ENCODE measurements at places on chromosomes 3 and 15.

GRCh38 chr3:120151791-120152190 lies 57.5 kb upstream of the GSK3B start:
- no peak for DNase-seq

DNA sequence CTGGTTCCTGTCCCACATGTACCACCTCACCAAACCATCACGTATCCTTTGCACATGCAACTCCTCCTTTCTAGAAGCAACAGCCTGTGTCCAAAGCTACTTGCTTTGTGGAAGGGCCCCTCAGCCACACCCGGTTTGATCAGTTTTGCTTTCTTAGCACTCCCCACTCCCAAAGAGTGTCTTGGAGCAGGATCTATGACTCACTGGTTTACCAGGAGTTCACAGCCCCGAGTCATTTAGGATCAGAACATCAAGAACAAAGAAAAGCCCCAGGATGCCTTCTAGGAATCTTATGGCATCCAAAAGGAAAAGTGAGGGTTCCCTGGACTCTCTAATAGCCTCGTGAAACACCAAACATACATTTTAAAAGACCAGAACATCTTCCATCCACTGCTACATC lies 50.7 kb upstream of the IGF1R start:
- no peak for DNase-seq

DNA sequence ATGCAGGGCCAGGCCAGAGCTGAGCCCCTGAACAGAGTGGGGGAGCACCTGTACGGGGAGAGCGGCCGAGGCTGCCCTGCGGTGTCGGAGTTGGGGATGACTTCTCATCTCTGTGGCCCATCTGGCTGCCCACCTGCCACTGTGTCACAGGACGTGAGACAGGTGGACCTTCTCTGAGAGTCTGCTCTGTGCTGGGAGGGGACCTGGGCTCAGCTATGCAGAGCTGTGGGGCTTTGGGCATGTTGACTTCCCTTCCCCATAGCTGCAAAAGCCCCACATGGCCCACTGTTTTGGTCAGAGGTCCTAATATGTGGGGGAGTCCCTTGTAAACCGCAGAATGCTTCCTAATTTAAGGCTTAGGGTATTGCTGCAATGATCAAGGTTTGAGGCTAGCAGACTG lies 68.0 kb upstream of the TRPM1 start:
- DNase-seq = no peak

DNA sequence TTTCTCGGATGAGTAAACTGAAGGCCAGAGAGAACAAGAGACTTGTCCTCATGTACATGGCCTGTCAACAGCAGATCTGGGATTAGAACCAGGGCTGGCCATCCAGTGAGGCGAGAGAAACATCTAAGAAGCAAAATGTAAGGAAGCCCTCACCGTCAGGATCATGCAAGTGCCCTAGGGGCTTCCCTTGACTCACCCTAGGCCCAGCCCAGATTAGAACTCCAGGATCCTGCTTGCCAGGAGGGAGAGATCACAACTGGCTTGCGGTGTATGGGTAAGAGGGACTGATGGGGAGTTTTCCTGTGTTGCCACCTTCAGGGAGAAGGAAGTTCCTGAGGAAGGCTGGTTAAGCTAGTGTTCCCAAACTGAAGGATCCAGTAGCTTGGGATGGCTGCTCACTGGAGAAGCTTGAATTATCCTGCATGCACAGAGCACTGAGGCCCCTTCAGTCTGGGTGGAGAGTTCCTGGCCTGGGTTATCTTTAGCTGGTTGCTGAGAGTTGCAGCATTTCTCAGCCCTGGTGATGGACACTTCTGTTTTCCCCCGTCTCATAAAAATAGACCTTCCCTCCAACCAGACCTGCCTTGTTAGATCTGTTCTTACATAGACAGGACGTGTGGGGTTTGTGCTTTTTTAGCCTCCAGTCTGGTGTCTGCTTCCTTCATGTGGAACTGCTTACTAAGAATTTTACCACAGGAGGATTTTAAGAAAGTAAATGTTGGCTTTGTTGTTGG lies 28.2 kb upstream of the XIRP1 start:
- no peak for DNase-seq

DNA sequence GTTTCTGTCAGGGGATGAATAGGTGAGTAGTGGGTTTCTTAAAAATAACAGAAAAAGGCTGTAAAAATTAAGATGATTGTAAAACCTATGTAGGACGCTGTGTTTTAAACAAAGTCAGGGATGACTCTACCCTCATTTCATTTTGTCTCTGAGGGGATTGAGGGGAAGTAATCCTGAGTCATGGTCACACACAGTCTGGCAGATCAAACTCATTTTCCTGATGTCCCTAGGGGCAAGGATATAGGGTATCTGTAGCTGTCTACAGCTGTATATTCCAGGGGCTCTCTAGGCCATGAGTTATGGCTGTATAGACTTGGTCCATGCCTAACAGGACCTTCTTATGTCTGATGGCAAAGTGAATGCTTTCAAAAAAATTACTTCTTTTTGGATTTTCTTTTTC lies 421.1 kb downstream of the PDCD6IP start:
- no peak for DNase-seq

DNA sequence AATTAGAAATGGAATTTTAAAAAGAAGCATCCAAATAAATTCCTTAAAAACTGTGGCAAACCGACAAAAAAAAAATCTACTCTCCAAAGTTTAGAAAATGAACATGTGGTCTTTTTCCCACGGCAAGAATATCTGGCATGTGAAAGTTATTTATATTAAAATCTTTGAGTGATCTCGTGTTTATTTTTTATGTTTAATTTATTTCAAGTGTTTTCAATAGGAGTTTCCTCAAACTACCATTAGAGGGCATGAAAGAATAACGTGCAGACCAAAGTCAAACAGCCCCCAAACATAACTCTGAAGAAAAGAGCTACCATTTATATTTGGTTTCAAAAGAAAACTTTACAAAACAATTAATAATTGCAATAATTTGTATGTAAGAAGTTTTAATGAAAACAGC lies 286.4 kb downstream of the ZIC4 start:
- no peak for DNase-seq

- DNase-seq = no peak
Observed at GRCh38 chr3:180684807-180685206, 5.5 kb upstream of the CCDC39 start.

DNA sequence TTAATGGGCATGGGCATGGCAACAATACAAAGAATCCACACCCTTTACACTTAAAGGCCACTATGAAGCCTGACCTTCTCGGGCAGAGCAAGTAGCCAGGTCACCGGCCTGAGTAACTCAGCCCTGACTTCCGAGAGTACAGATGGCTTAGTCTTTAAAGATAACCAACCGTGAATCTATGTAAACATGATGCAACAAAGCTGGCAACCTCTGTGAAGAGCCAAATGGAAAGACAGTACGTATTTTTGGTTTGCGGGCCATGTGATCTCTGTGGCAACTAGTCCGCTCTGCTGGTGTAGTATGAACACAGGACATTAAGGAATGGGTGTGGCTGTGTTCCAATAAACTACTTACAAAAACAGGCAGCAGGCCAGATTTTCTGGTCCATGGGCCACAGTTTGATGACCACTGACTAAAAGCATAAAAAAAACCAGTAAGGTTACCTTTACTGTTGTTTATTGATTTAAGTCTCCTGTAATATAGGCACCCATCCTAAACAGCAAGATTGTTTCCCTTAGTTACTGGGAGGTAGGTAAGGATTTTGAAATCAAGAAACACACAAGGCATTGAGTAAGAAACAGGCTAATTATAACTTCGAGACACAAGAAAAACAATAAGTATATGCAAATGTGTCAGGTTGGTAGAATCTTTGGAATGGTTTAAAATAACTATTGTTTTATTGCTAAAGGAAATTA lies 14.5 kb downstream of the RIOX2 start:
- no peak for DNase-seq

GRCh38 chr3:127475975-127476705 lies 114.4 kb downstream of the TPRA1 start:
- DNase-seq = no peak

GRCh38 chr3:43786102-43786501 lies 95.4 kb downstream of the ABHD5 start:
- no peak for DNase-seq

DNA sequence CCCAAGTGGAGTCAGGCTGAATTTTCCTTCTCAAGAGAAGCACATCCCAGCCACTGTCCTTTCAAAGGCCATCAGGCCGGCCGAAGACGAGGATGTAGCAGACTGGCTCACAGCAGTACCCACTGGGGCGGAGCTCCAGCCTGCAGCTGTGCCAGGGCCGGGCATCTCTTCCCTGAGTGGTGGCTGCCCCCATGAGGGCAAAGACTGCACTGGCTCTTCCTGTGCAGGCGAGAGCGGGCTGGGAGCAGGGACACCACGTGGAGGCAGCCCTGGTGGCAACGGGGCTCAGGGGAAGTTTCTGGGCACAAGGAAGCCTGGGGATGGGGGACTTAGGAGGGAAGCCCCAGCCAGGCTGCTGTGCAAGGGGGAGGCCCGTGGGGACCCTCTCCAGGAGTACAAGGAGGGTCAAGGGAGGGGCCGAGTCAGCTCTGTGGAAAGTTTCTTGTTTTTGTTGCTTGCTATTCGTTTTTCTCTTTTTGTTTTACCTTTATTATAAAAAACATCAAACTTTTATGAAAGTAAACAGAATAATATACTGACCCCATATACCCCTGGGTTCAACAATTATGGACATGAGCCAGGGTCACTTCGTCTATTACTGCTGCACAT lies 66.1 kb downstream of the RPN1 start:
- peak; percentile 30 for DNase-seq

DNA sequence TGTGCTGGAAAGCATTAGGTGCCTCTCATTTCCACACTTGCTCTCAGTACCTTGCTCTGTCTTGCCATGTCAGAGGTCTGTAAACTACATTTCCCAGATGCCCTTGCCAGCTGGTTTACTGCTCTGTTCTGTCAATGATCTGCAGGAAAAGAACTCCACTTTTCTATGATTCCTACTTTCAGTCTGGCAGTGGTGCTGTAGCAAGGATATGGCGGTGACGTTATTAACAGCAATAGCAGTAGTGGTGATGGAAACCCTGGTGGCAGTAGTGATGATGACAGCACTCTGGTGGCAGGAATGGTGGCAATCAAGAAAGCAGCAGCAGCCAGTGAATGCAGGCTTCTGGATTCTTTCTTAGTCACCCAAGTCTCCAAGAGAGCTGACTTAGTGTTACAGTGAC lies 665.2 kb downstream of the DIPK2A start:
- no peak for DNase-seq

GRCh38 chr15:53036641-53037040 lies 246.5 kb upstream of the ONECUT1 start:
- no peak for DNase-seq

DNA sequence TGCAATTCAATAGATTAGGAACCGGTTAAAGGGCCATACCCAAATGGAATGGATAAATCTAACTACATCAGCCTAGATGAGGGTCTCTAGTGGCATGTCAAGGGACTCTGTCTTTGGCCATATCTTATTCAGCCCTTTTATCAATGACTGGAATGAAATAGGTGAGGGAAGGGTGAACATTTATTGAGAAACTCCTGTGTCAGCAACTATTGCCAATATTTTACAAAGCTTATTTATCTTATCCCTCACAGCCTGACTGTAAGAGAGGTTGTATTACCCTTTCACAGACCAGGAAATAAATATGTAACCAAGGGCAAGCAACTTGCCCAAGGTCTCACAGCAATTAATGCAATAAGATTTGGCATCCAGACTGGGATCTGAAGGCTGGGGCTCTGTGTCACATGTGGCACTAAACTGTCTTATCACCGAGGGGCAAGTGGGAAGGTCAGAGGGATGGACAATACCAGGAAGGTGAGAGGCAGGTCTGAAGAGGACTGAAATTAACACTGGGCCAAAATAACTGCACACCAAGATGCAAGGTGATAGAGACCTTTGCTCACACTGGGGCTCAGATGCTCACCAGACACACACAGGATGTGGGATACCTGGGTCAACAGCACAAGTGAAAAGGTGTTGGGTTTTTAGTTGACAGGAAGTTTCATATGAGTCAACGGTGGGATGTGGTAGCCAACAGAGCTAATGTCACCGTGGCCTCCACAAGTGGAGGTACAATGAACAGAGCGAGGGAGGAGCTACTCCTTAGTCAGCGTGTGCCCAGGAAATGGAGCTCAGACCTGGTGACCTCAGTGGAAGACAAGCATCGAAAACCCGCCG lies 261.3 kb downstream of the RPLP1 start:
- no peak for DNase-seq

DNA sequence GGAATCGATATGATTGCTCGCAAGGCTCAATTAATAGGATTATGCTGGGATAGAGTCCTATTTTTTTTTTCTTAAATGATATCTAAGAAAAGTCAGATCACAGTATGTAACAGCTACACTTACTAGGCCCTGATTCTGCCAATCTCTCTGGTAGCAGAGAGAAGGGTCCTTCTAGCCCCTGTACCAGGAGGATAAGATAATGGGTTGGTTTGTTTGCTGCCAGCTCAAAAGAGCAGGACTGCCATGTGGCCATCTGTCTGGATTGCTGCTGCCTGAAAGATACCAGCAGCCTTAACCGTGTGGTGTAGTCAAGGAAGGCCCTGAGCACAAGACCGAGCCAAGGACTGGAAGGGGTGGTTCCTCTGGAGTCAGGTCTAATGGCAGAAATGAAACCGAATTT lies 236.4 kb downstream of the KLF13 start:
- DNase-seq = no peak

GRCh38 chr15:96695426-96695825 lies 364.9 kb downstream of the NR2F2 start:
- DNase-seq = no peak

- no peak for DNase-seq
Observed at GRCh38 chr15:76795217-76795616, 109.9 kb downstream of the SCAPER start.

DNA sequence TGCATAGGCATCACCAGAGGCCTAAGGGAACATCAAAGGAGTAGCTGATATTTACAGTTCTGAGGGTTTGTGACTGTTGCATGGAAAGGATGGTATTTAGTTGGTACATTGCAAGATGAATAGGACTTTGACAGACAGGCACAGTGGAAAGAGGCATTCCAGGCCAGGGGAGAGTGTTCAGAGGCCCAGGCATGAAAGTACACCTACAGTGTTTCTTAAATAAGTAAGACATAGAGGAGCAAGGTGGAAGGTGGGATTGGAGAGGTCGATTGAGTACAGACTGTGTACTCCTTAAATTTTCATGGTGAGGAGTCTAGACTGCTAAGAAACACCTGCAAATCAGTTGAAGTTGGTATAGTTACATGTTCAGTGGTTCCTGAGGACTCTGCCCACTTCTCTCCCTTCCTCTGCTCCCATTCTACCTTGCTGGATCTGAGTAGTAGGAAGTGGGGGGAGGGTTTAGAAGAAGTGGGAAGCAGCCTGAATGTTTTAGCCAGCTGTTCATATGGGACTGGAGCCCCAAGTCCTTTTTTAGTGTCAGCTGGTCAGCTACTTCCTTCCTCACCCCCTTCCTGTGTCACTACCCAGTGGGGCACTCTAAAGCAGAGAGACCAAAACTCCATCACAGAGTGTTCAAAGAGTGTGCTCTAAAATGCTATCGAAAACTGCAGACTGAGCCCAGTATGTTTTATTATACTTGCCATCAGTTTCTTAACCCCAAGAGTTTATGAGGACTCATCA lies 14.0 kb downstream of the KLHL18 start:
- DNase-seq = no peak

DNA sequence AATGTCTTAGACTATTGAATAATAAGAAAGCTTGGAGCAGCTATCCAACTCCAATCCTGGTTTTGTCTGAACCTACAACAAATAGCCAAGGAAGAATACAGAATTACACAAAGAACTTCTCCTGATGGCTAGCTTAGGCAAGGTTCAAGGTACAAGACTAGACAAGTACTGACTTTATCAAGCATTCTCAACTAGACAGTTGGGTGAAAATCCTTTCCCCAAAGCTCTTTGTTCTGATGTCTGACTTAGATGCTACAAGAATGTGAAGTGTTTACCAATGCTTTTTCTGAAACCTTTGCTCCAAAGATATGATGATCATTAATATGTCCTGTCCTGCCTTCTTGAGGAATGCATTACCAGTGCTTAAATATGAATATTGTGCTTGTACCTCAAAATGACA lies 113.8 kb downstream of the ANXA2 start:
- no peak for DNase-seq

Measured in NCI-H1436 treated with DMSO at 0.1 percent for 48 hours (cell line).